ENCODE measurements at places on chromosomes 7 and 10.

DNA sequence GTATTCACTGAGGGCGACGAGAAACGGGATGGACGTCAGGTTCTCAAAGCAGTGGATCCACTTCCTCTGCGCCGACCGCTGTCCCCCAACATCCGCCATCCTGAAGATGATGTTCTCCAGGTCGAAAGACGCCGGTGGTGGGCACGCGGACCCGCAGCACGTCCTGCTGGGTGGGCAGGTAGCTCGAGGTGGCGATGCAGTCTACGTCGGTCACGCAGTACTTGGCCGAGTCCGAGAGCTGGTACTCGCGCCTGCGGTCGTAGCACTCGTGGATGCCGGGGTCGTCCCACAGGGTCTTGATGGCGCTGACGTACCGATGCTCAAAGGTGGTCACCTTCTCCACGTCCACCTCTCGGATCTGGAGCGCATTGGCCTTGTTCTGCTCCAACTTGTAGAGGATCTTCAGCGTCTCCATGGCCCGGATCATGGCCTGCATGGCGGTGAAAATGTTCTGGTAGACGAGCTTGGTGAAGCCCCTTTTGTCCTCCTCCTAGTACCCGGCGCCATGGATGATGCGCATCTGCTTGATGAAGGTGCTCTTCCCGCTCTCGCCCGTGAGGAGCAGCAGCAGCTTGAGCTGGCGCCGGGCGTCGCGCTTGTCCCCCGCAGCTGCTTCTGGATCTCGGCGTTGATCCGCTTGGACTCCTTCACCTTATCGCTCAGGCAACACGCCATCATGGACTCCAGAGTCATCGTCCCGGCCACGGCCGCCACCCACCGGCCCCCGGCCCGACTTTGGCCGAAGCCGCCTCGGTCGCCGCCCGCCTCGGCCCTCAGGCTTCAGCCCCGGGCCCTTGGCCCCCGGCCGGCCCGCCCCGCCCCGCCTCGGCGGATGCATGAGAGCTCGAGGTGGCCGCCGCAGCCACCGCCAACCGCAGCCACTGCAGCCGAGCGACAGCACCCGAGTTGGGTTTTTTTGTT is 122.9 kb upstream of the KCTD7 start:
- DNase-seq = no peak

- no peak for DNase-seq
These were observed 134.5 kb downstream of the C10orf105 start for GRCh38 chr10:71584902-71585563.

- DNase-seq = no peak
These were observed 690.5 kb downstream of the PARD3 start for GRCh38 chr10:34124522-34125035.

DNA sequence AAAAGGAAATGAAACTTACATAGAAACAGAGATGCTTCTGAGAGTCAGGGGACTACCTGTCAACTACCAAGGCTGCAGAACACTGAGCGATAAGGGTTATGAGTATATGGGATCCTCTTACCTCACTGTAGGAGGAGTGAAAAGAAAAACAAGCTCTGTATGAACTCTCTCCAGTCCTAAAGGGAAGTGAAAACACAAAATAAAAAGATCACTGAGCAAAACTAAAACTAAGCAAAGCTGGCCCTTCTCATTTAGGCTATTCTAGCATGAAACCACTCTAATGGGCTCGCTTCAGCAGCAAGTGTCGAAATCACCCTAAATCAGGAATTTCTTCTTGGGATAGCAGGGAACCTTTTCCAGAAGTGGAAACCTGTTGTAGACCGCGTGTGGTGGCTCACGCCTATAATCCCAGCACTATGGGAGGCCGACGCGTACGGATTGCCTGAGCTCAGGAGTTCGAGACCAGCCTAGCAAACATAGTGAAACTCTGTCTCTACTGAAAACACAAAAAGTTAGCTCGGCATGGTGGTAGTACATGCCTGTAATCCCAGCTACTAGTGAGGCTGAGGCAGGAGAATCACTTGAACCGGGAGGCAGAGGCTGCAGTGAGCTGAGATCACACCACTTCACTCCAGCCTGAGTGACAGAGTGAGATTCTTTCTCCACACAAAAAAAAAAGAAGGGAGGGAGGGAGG is 27.0 kb downstream of the DCLRE1C start:
- DNase-seq = no peak

GRCh38 chr10:74612195-74612594 is 214.2 kb upstream of the KAT6B start:
- no peak for DNase-seq

GRCh38 chr7:7653593-7654187 is 13.1 kb downstream of the UMAD1 start:
- DNase-seq = peak; percentile 31

GRCh38 chr7:122316467-122317388 is 12.2 kb upstream of the FEZF1 start:
- no peak for DNase-seq

DNA sequence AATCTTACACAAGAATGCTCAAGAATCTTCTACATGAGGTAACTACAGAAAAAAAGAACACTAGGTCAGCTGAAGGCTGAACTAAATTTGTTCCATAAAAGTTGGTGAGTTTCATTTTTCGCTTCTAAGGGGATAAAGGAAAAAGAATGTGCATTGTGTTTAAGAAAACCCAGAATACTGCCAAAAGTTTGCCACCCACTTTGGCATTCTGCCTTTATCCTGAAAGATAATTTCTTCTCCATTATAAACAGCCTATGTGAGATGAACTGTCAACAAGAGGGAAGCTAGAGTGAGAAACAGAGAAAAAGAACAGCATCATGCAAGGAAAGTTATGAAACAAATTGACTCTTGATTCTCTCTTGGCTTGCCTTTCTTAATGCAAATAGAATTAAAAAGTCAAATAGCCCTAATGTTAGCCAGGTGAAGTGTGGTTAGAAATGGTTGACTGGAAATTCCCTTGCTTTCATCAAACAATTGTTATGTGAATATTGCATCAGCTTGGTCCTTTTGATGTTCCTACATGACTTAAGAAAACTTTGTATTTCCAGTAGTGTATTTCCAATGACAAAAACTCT is 25.8 kb downstream of the STEAP1 start:
- DNase-seq = no peak

DNA sequence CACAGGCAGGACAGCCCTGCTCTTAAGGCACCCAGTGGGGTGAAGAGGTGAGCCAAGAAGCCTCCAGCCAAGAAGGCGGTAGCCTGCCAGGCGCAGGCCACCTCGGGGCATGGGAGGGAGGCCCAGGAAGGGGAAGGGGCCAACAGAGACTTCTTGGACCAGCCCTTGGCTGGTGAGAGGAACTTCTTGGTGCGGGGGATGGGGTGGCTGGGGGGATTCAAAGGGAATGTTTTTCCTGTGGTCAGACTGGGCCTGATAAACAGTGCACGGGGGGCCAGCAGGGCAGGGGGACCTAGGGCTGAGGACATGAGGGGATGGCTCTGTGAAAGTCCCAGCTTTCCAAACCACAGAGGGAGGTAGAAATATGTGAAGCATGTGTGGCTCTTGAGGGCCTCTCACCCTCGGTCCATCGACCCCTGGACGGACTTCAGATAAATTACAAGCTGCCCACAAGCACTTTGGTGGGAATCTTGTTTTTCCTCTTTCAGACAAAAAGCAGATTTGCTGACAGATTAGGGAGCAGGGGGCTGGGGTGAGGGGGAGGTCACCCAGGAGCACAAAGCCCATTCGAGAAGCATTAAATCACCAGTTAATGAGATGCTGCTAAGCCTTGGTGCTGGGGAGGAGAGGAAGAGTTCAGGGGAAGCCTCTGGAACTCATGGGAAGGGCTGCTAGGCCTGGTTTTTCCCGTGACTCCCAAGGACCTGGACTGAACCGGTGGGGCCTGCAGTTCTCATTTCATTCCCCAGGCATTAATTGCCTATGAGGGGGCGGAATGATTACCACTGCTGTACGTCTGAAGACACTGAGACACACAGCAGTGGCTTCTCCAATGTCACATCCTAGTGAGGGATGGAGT is 11.3 kb downstream of the CRYGN start:
- no peak for DNase-seq

DNA sequence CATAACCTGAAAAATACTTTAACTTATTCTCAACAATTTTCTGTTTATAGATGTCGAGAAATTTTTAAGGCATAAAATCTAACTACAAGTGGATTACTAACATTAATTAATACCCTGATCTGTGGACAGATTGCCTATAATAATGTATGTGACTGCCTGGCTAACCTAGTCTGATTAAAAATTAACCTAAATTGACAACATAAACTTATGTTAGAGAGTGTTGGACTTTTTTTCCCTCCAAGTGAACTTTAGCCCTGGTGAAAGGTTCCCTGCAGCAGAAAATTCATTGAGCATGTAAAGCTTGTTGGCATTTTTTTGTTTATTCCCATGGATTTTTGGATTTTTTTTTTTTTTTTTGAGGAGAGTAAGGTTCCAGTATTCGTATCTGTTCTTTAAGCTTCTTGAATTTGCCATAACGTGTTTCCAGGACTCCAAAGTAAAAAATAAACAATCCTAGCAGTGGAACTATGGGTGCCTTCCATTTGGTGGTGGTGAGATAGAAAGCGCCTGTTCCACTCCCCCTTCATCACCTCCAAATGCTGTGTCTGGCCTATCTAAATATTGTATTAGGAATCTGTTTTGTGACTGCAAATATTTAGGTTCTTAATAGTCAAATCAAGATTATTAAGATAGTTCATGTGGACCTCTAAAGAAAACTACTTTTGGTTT is 36.1 kb downstream of the NET1 start:
- DNase-seq = no peak

DNA sequence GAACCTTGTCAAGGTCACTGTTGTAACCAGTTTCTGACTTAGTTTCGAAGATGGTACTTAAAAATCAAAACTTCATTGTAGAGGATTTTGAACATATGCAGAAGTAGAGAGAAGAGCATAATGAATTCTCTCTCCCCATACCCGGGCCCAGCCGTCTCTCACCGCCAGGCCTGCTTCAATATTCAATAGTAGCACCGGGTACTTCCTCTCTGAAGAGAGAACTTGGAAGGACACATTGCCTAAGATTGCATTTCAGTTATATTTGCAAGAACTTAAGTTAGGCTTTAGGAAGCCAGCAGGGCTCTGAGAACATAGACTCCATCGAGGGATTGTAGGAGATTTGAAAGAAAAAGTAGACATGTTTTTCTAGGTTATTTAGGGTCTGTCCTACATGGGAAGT is 19.1 kb downstream of the LMTK2 start:
- no peak for DNase-seq

- DNase-seq = peak; percentile 86
These were observed 343.7 kb upstream of the AOAH start for GRCh38 chr7:37068038-37068437.

- DNase-seq = no peak
These were observed 4.9 kb upstream of the SLF2 start for GRCh38 chr10:100907773-100908363.

- DNase-seq = no peak
These were observed 528.9 kb upstream of the FZD8 start for GRCh38 chr10:36170943-36171501.

- peak; percentile 64 for DNase-seq
These were observed 34.7 kb downstream of the ACADSB start for GRCh38 chr10:123043409-123043925.

- no peak for DNase-seq
These were observed 109.1 kb upstream of the GDF10 start for GRCh38 chr10:47190802-47191450.

GRCh38 chr10:72887043-72887442 is 6.5 kb upstream of the OIT3 start:
- no peak for DNase-seq

GRCh38 chr10:48701941-48702340 is 17.3 kb downstream of the WDFY4 start:
- DNase-seq = no peak

DNA sequence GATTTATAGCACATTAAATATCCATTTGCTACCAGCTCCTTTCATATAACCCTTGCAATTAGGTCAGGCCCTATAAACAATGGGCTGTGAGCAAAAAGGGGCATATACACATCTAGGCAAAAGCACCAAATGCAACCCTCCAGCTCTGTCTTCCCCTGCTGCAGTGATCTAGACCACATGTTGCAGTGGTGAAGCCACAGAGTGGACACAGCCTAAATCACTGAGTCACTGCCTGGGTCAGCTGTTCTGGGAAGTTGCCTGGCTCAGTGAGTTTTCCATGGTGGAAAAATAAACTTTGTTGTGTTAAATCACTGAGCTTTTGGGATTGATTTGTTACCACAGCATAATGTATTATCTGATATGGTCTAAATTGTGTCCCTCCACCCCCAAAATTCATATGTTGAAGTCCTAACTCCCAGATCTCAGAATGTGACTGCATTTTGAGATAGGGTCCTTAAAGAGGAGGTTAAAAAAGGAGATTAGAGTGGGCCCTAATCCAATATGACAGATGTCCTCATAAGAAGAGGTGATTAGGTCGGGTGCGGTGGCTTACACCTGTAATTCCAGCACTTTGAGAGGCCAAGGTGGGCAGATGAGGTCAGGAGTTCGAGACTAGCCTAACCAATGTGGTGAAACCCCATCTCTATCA is 70.4 kb downstream of the ZFAND4 start:
- DNase-seq = no peak

DNA sequence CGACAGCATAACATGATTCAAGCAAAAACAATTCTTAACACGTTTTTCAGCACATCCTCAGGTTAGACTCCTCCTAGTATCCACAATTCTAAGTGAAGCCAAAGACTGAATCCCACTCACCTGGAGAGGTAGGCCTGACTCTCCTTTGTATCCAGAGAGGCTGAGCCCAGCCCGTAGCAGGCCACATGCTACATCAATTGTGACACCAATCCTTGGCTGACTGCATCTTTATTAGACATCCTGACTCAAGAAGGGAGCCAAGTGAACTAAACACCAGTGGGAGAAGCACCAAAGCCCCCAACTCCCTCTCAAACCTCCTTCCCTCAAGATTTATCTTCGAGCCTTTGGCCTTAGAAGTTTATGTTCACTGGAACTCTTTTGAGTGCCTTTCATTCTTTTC is 125.5 kb upstream of the PDLIM1 start:
- no peak for DNase-seq

DNA sequence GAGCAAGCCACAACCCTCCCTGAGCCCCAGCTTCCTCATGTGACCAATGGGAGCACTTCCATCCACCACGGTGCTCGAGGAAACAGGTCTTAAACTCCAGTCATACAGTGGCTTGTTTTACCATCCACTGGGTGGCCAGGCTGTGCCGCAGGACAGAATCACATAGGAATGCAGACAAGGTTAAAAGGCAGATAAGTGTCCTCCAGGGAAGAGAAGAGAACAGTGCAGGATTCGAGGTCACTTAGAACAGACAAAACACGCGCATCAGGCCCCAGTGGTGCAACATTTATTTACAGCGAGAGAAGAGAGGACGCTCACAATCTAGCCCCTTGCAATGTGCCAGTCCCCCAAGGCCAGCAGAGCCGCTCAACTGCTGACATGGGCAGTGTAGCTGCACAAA is 92.8 kb downstream of the TMEM130 start:
- no peak for DNase-seq

- no peak for DNase-seq
These were observed 217.2 kb downstream of the TWIST1 start for GRCh38 chr7:18900236-18900635.

GRCh38 chr7:24637706-24638105 is 64.5 kb downstream of the PALS2 start:
- no peak for DNase-seq

- DNase-seq = no peak
These were observed 185.6 kb downstream of the FANK1 start for GRCh38 chr10:126081841-126082466.

GRCh38 chr10:117363028-117363427 is 12.2 kb downstream of the PDZD8 start:
- DNase-seq = no peak

Measured in SHP77 (cell line).